ENCODE measurements at places on chromosomes 11 and 22.

GRCh38 chr22:48503035-48503625 is 1324.5 kb downstream of the BRD1 start:
- DNase-seq = no peak

DNA sequence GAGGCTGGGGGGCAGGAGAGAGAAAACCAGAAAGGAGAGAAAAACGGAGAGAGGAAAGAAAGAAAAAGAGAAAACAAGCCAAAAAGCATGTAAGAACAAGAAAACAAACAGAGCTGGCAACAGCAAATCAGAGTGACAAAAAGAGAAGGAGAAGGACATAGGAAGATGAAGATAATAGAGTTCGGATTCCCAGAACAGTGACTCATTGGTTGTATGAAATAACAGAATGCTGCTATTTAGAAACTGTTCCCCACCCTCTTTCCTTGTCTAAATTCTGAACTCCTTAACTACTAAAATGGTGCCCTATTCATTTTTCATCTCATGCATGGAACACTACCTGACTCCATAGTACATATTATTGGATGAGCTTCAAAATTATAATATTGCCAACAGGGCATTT is 317.4 kb downstream of the C11orf87 start:
- no peak for DNase-seq

GRCh38 chr11:111718859-111719258 is 47.3 kb downstream of the PPP2R1B start:
- no peak for DNase-seq

GRCh38 chr22:32310777-32311176 is 46.9 kb upstream of the RFPL3 start:
- no peak for DNase-seq

GRCh38 chr11:12777208-12777874 is 103.1 kb downstream of the TEAD1 start:
- DNase-seq = no peak

- DNase-seq = no peak
These were observed 4.6 kb upstream of the P2RY2 start for GRCh38 chr11:73213196-73214143.

GRCh38 chr11:477052-477715 is 27.1 kb downstream of the PTDSS2 start:
- DNase-seq = no peak

DNA sequence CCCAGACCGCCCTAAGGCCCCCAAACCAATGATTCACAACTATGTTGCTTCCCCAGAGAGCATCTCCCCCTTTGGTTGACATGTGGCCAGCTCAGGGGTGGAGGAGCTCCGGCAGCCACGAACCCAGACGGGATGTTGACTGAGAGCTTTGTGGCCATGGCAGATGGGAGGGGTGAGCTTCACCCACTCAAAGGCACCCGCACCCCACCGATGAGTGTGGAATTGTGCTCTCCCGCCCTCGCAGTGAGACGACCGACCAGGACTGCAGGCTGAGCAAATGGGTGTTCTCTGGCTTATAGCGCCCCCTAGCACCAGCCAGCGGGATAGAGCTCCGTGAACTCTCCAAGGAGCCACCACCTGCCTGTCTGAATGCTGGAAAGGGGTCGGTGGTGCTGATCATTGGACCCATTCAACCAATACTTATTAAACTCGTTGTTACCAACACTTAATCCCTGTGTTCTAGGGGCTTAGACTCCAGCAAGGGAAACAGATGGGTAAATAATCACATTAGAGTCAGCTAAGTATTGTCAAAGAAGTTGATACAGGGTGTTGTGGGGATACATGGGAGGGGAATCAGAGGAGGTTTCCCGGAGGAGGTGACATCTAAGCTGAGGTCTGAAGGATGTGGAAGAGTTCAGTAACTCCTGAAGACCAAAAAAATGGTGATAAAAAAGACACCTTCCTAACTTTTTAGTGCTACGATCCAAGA is 4.5 kb upstream of the TIMP3 start:
- DNase-seq = peak; percentile 79

- peak; percentile 61 for DNase-seq
These were observed 11.6 kb downstream of the CDPF1 start for GRCh38 chr22:46238541-46238940.

DNA sequence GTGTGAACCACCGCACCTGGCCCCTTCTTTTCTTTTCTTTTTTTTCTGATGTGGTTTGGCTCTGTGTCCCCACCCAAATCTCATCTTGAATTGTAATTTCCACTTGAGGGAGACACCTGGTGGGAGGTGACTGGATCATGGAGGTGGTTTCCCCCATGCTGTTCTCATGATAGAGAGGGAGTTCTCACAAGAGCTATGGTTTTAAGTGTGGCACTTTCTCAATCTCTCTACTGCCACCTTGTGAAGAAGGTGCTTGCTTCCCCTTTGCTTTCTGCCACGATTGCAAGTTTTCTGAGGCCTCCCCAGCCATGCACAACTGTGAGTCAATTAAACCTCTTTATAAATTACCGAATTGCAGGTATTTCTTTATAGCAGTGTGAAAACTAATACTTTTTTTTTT is 4.9 kb upstream of the TCN2 start:
- DNase-seq = no peak

DNA sequence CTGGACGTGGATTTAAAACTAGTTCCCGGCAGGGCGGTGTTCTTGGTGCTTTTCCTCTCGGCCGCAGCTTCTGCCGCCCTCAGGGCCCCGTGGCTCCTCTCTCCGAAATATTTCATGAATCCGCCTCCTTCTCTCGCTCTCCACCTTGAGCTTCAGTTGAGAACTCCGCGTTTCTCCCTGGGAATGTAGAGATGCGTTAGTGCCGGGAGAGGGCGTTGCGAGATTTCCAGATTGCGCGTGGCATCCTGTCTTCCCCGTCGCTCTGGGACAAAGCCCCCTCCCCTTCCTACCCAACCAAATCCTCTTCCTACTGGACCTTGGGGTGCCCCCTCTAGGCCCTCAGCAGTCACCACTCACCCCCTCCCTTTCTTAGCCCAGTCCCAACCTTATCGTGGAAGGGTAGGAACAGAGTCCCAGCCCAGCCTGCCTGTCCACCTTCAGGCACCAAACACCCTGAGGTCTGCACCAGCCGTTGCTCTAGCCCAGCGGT is 15.5 kb upstream of the RAC2 start:
- no peak for DNase-seq

- no peak for DNase-seq
These were observed 4.0 kb upstream of the NRXN2 start for GRCh38 chr11:64726867-64727530.

- DNase-seq = no peak
These were observed 227.5 kb upstream of the NARS2 start for GRCh38 chr11:78802058-78802761.

DNA sequence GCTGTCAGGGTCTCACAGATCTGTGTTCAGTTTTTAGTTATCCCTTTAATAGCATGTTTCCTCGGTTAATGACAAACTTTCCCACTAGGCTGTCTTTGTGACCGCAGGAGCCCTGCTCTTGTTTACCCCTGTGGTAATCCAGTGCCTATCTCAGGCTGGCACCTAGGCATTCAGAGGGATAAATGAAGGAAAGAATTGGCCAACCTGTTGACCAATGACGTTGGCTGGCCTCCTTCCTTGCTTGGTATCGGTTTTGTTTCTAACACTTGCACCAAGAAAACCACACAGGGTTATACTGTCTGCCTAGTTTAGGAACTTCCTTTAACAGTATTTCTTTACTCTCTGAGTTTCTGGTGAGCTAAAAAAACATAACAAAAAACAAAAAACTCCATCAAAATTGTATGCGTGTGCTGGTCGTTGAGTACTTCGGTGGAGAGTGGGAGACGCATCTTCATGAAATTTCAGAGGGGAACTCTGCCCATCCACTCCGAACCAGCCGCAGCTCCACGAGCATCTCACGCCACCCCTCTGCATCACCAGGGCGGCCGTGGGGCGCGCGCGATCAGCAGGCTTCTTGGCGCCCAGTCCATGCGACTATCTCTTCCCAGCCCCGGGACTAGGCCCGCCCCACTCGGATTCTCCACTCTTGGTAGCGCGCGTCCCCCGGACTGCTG is 563 bp upstream of the ENDOD1 start:
- DNase-seq = no peak

GRCh38 chr22:44686873-44687600 is 15.0 kb upstream of the PRR5 start:
- no peak for DNase-seq

GRCh38 chr11:45897556-45897955 is 9.5 kb downstream of the FREY1 start:
- peak; percentile 67 for DNase-seq

DNA sequence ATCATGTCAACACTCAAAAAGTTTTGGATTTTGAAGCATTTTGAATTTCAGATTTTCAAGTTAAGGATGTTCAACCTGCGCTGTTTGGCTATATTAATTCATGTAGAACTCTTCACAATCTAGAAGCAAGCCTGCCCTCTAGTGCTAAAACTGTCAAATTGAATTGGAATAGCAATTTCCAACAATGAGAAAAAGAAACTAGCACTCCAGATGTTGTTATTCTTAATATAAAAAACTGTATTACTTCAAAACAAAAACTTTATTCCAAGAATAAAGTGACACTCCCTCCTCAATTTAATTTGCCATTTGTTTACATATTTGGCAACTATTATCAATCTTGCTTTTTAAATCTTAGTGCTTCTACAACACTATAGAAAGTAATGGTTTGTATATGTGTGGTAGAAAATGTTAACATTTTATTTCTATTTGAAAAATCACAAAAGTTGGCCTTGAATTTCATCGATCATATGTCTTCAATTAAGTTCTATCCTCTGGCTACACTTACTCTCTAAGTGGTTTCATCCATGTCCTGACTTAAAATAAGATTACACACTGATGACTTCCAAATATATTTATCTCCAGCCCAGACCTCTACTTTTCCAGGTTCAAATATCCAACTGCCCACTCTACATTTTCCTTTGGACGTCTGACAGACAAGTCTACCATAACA is 36.6 kb downstream of the DCUN1D5 start:
- DNase-seq = no peak

- DNase-seq = no peak
These were observed 285.4 kb downstream of the C11orf87 start for GRCh38 chr11:109707411-109707810.

DNA sequence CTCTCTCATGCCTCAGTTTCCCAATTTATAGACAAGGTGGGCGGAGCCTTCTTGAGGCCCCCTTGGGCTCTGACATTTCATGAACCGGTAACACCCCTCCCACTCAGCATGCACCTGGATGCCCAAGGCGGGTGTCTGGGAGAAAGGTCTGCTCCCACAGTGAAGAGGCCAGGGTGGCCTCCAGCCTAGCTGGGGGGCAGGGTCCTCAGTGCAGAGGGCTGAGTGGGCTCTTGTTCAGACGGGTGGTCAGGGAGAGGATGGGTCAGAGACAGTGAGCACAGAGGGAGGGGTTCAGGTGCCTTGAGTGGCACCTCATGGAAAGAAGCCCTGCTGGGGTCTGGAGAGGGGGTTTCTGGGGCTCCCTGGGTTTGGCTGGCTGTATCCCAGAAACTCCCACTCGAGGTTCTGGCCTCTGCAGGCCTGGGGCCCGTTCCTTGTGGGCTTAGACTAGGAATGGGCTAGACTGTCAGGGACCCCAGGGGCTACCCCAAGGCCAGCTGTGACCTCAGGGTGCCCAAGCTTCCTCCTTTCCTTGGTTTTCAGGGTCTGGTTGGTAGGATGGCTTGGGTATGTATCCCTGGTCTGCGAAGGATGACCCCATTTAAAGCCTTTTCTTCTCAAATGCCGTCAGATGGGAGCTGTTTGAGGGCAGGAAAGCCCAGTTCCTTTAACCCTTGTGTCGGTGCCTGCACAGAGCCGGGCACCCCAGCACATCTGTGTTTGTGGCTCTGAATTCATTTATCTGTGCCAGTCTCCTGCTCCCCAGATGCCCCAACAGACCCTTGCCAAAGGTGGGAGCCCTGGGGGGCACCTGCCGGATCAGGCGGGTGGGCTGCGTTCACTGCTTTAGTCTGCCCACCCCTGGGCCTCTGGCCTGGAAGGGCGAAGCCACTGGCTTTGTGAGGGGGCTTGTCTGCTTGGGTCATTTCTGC is 1.2 kb downstream of the SYNGR1 start:
- no peak for DNase-seq
